ENCODE measurements at places on chromosomes 5 and 9.

DNA sequence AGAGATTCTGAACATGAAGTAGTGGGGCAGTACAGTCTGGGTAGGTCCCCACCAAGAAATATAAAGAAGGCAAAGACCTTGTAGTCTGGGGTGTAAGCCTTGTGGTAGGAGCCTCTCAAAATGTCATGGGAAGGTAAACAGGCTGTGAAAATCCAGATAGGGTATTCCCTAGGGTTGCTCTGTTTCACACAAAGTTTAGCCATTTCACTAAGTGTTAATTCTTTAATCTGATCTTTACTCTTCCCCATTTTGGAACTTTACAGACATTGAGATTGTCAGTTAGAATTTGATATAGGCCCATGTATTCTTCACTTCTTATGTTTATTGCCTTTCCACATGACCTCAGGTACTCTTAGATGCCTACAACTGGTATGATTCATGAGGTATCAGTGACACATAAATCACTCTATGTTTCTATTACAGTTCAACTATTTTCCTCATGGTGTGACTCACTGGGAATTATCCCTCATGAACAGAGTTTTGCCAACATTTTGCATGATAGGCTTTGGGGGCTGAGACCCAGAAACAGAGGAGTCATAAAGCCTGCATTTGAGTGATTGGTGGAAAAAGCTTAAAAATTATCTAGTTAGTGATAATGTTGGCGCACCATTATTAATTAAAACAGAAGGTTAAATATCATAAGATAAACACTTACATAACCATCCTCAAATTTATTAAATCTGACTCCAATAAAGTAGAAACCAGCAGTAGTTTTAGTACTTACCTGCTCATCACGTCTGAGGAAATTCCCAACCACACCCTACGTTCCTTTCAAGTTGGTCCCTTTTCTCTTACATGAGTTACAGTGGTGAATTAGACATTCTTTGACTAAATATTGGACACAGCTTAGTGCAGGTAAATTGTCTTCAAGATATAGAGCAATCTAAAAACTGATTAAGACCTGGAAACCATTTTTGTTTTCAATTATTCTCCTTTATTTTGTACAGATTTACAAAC, 399.8 kb upstream of the MEF2C start:
- no peak for DNase-seq

DNA sequence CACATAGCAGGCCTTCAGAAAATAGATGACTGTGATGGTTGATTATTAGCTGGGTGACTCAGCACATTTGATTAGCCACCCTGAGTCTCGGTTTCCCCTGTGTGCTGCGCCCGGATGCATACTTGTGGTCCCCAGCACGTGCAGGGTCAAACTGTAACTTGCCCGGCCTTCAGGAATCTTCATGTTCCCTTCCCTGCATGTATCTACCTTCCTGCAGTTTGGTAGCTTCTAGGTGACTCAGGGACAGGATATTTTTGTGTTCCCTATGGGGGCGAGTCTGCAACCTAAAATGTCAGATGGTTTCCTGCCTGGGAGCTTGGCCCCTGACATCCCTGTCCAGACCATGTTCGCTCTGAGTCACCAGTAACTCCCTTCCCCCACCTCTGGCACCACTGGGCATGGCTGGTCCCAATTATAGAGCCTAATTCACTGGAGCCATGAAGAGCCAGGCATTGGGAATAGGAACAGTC, 13.2 kb downstream of the PTGS1 start:
- no peak for DNase-seq

- no peak for DNase-seq
These were observed 190.8 kb upstream of the SEMA6A start for GRCh38 chr5:116765441-116765840.

DNA sequence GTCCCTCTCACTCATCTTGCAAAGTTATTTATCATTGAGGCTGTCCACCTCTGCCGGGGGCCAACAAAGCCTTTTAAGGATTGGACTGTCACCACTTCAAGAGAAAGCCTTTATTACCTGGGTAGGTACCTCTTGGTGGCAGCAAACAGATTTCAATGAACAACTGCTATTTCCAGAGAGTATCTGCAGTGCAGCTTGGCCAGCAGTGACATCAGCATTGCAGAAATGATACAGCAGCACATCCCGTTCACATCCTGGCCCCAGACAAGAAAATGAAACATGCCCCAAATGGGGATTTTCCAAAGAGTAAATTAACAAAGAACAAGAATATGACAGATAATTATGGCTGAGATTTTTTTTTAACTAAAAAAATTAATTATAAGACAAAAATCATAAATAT, 2.3 kb upstream of the SPATA6L start:
- no peak for DNase-seq

GRCh38 chr9:33185406-33185805, 18.3 kb upstream of the B4GALT1 start:
- no peak for DNase-seq

DNA sequence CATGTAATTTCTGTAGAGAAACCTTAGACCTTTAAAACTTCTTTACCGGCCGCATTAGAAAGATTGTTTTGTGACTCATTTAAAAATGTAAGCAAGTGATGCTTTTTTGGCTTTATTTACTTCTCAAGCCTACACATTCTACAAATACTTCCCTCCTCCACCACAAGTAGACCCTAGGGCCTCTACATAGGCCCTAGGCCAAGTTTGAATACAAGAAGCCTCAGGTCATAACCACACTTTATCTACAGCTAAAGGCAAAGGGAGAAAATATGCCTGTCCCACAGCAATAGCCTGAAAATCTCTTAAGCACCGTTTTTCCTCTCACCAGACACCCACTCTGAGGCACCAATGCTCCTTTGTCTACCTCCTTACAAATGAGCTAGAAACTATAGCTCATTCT, 53.9 kb downstream of the CSNK1A1 start:
- DNase-seq: no peak

DNA sequence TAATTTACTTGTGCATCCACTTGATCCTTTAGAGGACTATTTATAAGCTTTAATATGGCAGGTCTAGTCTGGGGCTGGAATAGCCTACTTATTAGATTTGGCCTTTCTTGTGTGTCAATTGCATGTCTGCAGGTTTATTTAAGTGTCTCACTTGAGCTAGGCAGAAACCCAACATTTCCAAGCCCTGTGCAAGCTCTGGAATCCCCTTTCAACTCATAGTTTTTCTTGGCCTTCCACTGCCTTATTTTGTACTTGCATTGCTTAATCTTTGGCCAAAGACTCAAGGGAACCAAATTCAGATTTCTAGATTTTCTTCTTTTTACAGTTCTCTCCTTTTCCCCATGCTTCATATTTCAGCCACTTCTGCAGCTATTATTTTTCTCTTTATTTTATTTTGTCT, 102.4 kb upstream of the RFX3 start:
- DNase-seq: no peak
